Activated T-helper 2 cell treated with anti-CD3 and anti-CD28 coated beads, Interferon-gamma antibody, Interleukin-2, Interleukin-4, amounts not matched to agents 10 μg/mL and 5 μg/mL and 100 μg/mL, durations not matched to agents 14 hours and 24 hours and 36 hours (primary cell): ENCODE measurements at places on chromosomes 5 and 9.

DNA sequence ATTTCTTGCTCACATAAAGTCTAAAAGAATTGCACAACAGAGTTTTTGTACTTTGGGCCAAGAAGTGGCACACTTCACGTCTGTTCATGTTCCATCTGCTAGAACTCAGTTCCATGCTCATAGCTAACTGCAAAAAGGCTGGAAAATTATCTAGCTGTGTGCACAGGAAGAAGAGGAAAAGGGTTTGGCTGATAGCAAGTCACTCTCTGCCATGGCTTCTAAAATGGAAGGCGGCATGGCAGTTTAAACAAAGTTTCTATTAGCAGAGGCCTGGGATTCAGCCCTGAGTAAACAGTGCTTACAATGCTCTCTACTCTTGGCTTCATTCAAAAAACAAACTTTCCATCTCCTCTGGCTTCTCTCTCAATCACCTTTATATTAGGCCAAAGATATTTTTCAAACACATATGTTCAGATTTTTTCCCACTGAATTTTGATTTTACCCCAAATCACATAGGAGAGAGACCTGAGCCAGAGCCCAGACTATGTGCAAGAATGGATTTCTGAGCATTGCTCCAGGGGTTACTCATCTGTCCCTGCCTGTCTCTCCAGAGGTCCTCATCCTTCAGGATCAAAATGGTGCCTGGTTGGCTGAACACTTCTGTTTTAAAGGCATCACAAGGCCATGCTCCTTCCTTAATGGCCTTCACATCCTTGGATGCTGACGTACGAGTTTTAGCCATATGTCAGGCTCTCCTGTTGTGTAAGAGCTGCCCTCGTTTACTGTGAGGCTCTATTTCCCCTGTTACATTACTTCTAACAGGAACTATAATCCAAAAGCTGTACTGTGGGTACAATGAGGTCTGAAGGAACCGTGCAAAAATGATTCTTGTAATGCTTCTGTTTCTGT, 226.6 kb downstream of the SAXO1 start:
- DNase-seq = no peak

DNA sequence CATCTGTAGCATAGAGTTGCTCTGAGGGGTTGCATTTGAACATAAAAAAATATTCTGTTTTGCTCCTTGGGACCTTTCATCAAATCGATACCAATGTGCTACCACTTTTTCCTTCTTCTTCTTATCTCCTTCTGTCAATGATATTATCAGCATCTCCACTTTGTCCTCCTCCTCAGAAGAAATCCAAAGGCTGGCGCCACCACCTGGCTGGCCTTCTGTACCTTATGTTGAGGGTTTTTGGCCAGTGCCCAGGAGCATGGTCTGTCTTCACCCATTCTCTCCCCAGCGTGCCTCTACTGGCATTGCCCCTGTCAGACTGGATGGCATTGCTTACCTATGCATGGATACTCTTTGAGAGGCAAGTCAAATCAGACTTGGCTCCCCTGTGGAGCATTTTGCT, 167.2 kb downstream of the CFAP90 start:
- no peak for DNase-seq

DNA sequence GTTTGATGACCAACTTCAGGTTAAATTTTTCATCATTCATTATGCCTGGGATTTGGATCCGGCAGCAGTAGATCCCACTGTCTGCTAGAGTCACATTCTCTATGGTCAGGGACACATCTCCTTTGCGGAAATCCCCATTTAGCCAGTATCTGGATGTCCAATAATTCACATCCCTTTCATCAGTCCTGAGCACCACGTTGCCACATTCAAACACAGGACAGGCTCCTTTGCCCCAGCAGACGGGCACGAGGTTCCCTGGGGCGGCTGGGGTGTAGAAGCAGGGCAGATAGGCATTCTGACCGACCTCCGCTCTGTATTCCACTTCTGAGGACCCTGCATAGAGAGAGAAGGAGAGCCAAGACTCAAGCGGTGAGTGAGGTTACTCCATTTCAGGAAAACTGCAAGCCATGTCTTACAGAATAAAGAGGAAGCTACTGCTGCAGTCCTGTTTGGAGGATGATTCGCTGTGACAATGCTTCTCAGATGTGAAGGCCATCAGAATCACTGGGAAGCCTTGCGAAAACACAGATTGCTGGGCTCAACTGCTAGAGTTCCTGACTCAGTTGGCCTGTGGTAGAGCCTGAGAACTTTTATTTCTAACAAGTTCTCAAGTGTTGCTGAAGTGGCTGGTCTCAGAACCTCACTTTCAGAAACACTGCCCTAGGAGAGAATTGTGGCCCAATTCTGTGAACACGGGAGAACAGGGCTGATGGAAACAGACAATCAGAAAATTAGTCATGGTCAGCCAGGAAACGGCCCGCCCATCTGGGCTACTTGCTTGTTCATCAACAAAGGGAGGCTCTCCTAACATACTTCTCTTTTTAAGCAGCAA, 2.0 kb downstream of the HAVCR2 start:
- DNase-seq = no peak

DNA sequence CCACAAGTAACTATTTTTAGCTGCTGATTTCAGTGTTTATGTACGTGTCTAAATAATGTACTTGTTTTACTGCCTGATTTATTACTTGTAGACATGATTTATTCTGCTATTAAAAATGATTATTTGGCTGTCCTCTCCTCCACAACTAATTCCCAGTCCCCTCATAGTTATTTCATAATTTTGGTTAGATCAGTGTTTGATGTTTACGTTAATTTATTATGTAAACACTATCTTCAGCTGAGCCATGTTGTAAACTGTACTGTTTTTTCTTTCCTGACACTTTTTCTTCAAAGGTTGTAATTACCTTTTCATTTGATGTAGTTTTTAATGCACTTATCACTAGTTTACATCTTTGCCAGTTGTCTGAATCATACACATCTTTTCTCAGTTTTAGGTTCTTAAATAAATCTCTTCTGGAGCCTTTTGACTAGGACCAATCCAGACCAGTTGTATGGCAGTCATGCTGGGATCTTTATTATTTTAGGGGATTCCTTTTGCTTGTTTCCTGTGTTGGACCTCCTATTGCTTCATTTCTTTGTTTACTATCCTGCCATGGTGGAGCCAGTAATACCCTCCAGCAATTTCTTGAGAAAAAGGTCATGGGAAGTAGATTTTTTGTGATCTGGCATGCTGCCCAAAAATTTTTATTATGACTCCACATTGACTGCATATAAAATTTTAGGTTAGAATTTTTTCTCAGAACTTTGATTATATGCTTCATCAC, 16.1 kb downstream of the AP3S1 start:
- DNase-seq = no peak

DNA sequence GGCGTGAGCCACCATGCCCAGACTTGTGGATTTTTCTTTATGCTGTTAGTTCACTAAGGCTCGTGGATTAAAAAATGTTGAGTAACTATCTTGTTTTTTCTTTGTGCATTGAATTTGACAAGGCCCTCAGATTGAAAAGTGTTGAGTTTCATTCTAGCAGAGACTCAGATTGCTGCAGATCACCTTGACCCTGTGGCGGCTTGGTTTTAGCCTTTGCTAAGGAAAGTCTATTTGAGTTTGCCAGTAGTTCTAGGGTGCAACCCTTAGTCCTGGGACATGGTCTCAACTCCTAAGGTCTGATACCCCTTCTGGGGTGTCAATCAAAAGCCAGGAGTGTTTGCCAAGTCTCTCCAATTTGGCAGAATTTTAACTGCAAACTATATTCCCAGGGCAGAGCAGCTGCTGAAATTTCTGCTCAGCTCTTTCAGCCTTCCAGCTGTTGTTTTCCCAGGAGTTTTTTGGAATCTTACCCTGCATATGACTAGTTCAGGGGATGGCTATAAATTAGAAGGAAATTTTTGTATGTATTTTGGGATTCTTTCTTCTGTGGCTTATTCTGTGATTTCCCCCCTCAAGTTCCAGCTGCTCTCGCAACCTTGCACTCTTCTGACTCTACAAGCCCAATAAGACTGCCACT, 84.3 kb upstream of the HAND1 start:
- DNase-seq = no peak

DNA sequence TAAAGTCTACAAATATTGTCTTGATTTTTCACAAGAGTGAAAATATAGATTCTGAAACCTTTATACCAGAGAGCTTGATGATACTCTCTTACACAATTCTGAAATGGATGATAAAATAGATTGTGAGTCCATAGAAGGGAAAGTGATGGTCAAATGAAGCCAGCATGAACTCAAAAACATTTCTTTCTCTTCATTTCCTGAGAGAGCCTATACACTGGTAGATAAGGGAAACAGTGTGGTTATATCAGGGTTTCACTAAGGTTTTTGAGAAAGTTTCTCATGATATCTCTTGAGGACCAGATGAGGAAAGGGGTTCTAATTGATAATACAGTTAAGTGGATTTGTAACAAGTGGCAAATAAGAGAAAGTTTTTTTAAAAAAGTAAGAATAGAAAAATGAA, 254.1 kb downstream of the PJA2 start:
- no peak for DNase-seq

GRCh38 chr5:140134277-140134935, 8.7 kb downstream of the IGIP start:
- DNase-seq = peak; percentile 0

DNA sequence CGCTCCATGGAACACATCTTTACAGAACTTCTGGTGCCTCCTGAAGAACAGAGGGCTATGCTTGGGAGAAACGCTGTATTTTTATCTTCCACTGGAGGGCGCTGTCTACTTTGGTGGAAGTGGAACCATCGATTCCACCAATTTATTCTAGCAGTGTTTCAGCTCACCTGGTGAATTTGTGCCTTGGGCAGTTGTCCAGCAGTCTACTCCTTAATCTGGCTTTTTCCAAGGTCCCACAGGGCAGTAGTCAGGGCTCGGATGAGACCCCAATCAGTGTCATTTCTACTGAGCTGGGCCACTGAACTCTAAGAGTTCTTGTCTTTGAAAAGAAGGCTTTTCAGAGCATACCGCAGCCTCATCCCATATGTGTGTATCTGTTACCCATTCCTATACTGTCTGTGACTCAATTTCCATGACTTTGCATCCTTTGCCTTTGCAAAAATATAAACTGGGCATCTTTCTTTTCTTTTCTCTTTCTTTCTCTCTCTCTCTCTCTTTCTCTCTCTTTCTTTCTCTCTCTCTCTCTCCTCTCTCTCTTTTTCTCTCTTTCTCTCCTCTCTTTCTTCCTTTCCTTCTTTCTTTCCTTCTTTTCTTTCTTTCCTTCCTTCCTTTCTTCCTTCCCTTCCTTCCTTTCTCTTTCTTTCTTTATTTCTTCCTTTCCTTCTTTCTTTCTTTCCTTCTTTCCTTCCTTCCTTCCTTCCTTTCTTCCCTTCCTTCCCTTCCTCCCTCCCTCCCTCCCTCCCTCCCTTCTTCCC, 138.4 kb upstream of the ZNF618 start:
- DNase-seq = no peak

DNA sequence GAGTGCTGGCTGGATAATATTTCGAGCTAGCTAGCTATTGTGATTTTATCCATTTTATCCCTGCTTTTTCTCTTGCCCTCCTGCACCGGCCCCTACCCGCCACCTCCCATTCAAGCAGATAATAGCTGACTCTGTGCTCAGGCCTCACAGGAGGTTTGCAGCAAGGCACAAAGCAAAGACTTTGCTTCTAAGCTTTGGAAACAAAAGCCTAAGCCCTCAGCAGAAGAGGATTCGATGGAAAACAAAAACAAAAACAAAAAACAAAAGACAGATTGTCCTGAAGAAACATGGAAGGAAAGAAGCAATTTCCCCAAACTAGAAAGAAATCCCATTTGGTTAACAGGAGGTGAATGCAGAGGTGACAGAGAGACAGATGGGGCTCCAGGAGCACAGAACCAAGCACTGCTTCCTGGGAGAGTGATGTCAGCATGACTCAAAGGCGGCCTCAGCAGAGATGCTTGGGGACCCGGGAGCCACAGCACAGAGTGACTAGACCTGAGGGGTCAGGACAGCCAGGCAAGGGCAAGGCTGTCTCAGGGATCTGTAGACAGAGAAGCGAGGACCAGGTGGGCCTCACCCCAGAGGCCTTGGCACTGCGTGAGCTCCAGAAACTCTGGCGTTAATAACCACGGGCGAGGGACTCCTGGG, 28.4 kb downstream of the MTX3 start:
- DNase-seq = no peak

- no peak for DNase-seq
These were observed 428.4 kb downstream of the KDM4C start for GRCh38 chr9:7186175-7186574.

DNA sequence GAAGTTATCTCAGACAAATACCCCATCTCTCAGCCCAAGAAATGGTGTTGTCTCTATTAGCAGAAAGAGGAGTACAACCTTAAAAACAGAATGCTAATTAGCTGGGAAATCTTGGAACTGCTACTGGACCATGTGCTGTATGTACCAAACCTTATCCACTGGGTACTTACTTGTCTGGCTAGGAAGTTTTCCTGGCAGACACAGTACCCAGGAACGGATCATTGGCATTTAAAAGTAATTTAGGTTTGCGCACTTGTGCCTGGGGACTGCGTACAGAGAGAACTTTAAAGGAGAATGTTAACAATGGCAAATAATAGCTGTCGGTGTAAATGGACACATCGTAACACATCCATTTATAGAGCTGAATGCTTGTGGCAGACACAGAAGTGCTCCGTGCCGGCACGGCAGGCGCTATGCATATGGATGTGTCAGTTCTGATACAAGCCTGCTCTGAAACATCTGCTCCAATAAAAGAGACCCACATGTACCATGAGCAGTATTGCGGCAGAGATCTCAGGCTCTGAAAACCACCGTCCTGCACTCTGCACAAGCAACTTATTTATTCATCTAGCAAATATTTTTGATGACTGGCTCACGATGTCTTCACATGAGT, 290.6 kb upstream of the PANK3 start:
- DNase-seq = no peak

- no peak for DNase-seq
These were observed 29.7 kb upstream of the FYB1 start for GRCh38 chr5:39249069-39249468.

GRCh38 chr5:168318240-168318639, 26.8 kb downstream of the WWC1 start:
- DNase-seq = no peak

DNA sequence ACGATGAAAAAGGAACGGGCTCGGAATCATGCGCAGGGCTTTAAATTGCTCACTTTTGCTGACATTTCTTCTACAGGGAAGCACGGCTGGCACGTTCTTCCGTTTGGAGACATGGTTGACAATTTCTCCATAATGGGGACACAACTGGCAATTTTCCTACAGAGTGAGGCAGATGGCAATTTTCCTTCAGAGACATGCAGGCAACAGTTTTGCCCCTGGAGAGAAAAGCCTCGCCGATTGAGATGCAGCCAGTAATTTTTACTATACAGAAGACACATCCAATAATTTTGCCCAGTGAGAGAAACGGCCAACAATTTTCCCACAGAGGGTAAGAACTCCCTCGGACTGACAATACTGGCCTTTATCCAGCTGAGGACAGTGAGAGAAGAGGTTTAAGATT, 90.9 kb upstream of the GPR151 start:
- no peak for DNase-seq

GRCh38 chr5:76175051-76175666, 92.0 kb downstream of the SV2C start:
- peak; percentile 28 for DNase-seq

GRCh38 chr9:109074236-109074889, 45.4 kb downstream of the TMEM245 start:
- DNase-seq = no peak

DNA sequence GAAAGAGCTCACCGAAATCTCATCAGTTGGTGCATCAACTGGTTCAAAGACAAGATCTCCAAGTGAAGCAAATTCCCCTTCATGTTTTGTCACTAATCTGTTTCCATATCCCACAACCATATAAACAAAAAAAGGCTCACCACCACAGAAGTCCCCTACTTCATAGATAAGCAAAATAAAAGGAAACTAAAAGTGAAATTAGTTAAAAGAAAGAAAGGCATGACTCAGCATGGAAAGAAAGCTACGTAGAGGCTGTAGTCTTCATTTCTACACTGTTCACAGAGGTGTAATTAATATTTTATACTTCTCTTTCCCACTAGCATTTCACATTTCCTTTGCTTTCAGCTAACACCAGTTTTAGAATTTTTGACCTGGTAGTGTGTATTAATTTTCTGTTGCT, 208.0 kb downstream of the CYLC2 start:
- DNase-seq = no peak
